ENCODE measurements at places on chromosomes 1 and 21.

GRCh38 chr1:91885213-91885715, 687 bp downstream of the TGFBR3 start:
- DNase-seq, result no peak

GRCh38 chr1:244049162-244050013, 1.7 kb upstream of the ZBTB18 start:
- no peak for DNase-seq

DNA sequence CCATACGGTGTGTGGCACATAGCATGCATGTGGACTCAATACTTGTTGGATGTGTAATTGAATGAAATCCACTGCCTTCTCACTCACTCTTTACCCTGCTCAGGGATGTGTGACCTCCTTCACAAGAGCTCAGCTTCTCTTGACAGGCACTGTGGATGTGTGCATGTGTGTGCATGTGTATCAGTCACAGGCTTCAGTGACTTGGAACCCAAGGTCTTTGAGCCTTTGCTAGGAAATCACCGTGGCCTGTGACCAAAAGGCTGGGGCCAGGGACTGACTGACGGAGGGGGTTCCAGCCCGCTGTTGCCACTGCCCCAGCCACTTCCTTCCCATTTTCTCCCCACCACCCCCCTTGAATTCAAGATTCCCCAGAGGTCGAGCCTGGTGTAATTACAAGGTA, 144.4 kb upstream of the POU3F1 start:
- DNase-seq, result no peak

GRCh38 chr1:25204797-25205480, 27.4 kb downstream of the SYF2 start:
- no peak for DNase-seq

DNA sequence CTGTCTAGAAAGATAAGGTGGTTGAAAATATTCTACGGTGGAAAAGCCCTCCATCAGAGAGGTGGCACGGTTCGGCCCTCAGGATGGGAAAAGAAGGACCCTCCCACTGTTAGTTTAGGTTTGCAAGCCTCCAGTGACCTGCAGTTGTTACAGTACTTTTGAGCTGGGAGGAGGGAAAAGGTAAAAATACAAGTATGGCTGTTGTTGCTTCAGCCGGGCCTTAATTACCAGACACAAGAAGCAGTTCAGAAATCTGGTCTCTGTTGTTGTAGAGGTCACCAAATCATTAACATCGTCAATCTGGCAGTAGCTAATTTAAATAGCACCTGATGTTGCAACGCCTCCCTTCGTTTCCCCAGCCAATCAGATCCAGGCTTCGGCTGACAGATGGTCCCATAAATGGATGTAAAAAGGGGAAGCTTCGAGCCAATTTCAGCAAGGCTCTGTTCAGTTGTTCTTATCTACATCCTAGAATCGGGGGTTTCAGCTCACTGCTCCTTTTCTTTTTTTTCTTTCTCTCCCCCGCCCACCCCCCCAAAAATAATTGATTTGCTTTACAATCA, at the start of gene ELAVL4:
ELAVL4 (plus strand) TSS at position 424 of the 563 bp plus-strand sequence. CDS start 270 bp downstream, outside the sequence.
- DNase-seq, result no peak

DNA sequence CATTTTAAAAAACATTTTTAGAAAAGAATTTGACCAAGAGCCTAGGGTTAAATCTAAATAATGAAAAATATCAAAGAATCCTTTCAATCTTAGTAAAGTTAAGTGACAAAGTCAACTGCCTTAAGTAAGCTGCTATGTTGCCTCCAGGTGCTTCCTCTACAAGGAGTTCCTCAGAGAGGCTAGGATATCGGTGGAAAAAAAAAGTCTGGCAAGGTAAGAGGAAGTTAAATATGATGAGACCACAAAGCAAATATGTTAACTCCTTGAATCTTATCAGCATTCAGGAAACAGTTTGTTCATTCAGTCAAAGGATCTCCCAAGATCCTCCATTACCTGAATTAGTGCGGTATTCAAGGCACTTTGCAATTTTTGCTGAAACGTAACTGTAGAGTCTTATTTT, 563.5 kb downstream of the PTPRC start:
- DNase-seq, result no peak

DNA sequence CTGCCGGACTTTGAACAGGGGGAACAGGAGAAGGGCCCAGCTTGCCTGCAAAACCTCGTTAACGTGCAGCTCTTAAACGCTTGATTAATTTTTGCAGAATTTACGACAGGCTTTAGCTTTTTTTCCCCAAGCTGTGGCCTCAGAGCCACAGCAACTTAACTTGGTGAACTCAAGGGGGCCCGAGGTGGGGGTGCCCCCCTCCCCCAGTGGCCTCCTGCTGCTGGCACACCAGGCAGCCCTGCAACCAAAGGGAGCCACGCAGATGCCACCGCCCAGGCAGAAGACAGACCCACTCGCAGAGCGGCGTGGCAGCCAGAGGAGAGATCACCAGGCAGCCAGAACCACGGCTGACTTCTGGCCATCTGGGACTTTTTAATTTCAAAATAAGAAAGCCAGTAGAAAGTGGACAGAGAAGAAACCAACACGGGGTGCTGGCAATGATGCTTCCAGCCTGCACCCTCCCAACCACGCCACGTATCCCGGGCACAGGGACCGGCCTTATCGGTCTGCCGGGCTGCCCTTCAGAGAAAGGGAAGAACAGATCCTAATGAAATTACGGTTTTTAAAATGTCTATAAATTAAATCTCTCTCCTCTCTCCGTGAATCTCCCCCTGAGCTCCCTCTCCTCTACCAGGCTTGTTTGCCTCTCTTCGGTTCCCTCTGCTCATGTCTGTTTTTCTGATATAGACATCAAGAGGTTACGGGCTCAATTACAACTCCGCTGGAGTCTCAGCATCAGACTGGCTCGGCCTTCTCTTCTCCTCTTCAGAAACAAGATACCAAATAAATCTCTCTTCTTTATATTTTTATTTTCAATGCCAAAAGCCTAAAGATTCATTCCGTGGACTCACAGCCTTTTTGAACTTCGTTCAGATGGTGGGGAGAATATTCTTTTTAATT, 6.4 kb downstream of the CASZ1 start:
- DNase-seq, result no peak

DNA sequence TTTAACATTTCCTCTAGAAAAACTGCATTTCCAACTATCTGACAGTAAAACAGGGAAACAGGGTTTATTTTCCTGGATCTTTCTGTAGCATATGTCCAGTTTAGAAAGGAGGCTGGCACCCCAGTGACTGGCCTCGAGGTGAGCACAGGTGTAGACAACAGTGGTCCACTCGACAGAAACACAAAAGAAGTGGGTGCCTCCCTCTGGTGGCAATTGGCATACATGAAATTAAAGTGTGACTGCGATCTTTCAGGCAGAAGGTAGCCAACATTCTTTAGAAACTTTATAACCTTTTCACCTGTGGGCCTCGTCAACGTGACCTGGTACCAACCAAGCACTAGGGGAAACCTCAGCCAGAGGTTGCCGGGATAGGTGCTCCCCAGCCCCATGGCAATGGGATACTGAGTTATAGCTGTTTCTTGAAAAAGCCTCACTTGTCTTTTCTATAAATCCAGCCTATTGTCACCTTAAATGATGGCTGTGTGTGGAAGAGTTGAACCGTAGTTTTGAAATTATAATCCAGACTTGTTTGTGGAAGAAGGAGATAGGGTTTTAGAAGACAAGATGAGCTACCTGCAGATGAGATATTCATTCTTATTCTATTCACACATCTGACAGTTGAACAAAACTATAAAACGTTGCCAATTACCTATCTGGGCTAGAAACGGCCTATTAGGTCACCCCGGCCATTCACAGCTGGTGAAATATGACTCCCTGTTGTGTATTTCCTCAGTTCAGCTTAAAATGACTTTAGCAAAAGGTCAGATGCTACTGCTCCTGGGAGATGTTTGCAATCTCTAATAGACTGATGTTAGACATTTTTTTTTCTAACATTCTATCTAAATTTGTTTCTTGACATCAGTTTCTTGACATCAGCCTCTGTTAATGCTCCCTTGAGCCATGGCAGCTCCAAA, 44.3 kb downstream of the PCP4 start:
- DNase-seq, result no peak

GRCh38 chr1:247471445-247472016, 13.6 kb upstream of the OR2B11 start:
- DNase-seq, result no peak

DNA sequence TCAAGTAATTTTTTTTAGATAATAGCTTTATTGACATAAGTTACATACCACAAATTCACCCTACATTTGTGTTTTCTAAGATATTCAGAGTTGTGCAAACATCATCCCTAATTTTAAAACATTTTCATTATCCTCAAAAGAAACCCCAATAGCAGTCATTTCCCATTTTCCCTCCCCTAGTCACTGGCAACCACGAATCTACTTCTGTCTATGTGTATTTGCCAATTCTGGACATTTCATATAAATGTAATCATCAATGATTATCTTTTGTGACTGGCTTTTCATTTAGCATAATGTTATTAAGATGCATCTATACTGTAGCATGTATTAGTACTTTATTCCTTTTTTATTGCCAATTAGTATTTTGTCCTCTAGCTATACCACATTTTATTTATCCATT, 88.8 kb upstream of the SLFNL1 start:
- DNase-seq, result no peak

- DNase-seq, result no peak
Measured at GRCh38 chr1:45785583-45785982, 17.8 kb upstream of the MAST2 start.

- DNase-seq, result no peak
Measured at GRCh38 chr1:164446020-164446419, 113.0 kb upstream of the PBX1 start.

DNA sequence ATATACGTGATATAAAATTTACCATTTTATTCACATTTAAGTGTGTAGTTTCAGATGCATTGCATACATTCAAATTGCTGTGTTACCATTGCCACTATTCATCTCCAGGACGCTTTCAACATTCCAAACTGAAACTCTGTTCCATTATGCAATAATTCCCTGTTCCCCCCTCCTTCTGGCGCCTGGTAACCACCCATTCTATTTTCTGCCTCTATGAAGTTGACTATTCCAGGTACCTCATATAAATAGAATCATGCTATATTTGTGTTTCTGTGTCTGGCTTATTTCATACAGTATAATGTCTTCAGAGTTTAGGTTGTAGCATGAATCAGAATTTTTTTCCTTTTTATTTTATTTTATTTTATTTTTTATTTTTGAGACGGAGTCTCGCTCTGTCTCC, 41.7 kb downstream of the SLC22A15 start:
- no peak for DNase-seq

- DNase-seq, result no peak
Measured at GRCh38 chr1:245550720-245551043, 395.9 kb downstream of the KIF26B start.

- no peak for DNase-seq
Measured at GRCh38 chr1:41051022-41051421, 29.5 kb upstream of the SLFNL1 start.

DNA sequence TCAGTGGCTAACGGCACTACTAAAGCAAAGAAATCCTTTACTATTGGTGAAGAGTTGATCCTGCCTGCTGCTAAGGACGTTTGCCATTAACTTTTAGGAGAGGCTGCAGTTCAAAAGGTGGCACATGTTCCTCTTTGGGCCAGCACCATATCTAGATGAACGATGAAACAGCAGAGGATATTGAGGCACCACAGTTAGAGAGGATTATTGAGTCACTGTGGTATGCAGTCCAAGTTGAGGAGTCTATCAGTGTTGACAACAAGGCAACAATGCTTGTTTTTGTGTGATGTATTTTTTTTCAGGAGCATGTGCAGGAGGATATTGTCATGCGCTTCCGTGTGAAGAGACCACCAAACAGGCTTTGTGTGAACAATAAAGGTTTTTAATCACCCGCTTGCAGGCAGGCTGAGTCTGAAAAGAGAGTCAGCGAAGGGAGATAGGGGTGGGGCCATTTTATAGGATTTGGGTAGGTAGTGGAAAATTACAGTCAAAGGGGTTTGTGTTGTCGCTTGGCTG, 80.9 kb downstream of the UCHL5 start:
- DNase-seq, result no peak

- DNase-seq, result no peak
Measured at GRCh38 chr1:161138431-161138830, 6.0 kb upstream of the DEDD start.

- DNase-seq, result no peak
Measured at GRCh38 chr1:8721679-8722324, 95.6 kb downstream of the RERE start.

DNA sequence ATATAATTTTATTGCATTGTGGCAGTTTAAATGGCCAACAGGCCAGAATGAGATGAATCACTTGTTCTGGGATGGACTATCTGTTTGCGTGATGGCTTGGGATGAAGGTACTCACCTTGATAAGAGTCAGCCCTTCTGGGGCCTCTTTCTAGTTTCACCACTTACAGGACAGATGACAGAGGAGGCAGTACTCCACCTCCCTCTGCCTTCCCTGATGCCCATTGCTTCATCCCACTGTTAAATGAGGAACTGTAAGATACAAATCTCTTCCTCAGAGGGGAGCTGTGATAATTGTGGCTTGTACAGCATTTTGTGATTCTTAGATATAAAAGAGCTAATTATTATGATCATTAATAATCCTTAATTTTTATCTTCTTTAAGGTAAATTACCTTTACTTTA, 3.7 kb upstream of the TCHH start:
- DNase-seq, result no peak

DNA sequence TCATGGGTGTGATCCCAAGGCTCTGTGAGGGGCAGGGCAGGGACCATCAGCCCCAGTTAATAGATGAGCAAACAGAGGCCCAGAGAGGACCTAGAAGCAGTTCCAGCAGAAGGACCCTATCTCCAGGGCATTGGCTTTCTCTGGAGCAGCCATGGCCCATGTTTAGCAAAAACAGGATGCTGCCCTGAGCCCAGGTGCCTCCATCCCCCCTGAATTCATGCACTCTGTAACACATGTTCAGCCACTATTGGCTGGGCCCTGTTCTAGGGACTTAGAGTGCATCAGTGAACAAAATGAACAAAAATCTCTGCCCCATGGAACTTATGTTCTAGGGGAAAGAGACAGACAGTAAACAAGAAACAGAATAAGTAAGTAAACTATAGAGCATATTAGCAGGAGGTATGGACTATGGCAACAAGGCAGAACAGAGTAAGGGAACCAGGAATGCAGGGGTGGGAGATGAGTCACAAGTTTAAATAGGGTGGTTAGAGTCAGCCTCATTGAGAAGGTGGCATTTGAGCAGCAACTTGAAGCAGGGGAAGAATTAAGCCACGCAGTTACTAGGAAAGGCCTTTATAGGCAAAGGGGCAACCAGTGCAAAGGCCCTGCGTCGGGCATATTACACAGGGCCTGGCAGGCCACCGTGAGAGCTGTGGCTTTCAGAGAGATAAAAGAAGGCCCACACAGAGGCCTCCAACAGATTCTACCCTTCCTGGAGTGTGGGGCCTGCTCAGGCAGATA, 185.9 kb upstream of the EDN2 start:
- DNase-seq, result no peak

DNA sequence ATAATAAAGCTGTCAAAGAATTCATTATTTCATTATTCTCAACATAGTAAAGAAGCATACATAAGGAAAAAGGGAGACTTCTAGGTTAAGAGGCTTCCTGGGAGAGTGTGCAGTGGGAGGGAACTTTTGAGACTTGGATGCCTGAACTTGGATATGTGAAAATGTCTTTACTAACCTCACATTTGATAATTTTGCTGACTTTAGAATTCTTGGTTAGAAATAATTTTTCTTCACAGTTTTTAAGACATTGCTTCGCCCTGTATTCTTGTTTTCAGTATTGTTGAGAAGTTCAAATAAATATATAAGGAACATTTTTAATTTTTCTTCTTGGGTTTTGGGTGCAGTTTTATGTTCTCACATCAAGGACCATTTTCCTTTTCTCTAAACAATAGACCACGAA, 40.0 kb downstream of the GPSM2 start:
- DNase-seq, result no peak

Measured in cortex of kidney (tissue), 1 donor.